CD4-positive, CD25-positive, alpha-beta regulatory T cell (primary cell): ENCODE measurements at places on chromosomes 2 and 18.

DNA sequence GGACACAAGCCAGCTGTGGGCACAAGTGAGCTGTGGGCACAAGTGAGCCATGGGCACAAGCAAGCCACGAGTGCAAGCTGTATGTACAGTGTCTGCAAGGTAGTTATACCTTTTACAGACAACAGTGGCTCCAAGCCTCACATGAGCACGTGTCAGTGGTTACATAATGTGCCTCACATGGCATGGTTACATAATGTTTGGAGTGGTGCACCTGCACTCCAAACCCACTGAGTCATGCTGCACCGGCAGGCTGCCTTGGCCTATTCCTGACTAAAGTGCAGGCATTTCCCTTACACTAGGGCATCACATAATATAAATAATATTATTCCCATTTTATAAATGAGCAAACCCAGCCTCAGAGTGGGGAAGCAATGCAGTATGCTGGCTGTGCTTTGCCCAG lies 62.6 kb downstream of the MARCO start:
- no peak for DNase-seq

DNA sequence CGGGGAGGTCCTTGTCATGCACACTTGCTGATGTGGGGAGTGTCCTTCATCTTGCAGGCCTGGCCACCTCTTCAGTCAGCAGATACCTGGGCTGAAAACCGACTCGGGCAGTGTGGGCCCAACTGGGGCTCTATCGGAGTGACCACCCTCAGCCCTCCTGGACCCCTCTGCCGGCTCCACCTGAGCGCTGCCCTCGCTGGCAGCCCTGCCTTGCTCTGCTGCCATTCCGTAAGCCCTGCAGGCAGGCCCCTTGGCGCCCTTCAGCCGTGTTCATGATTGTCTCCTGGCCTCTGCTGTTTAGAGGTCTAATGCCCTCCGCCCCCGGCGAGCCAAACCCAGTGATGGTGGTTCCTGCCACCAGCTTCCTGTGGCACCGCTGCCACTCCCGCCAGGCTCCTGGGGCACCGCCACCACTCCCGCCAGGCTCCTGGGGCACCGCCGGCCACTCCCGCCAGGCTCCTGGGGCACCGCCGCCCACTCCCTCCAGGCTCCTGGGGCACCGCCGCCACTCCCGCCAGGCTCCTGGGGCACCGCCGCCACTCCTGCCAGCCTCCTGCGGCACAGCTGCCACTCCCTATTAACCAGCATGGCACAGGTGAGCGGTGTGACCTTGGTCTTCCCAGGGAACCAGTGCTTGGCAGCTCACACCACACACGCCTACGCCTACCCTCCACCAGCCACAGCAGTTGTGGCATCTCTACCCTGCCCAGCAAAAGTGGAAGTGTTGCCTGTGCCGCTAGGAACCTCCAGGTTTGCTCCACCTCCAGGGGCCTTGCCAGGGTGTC lies 15.9 kb downstream of the CAPN10 start:
- no peak for DNase-seq

DNA sequence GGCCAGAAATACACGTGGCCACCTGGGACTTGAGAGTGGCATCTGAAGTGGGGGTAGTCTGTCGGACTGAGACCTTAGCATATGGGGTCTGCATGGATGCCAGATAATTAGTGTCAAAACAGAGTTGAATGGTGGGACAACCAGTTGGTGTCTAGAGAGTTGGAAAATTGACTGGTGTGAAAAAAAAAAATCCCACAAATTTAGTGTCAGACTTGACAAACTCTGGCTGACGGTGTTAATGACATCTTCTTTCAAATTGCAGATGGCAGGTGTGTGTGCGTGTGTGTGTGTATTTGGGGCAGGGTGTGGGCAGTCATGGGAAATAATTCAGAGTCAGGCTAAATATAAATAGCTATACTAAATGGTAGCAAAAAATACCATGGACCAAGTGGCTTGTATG lies 365.4 kb upstream of the RGPD4 start:
- no peak for DNase-seq

- DNase-seq, result no peak
Observed at GRCh38 chr2:84704505-84705244, 176.2 kb downstream of the TRABD2A start.

DNA sequence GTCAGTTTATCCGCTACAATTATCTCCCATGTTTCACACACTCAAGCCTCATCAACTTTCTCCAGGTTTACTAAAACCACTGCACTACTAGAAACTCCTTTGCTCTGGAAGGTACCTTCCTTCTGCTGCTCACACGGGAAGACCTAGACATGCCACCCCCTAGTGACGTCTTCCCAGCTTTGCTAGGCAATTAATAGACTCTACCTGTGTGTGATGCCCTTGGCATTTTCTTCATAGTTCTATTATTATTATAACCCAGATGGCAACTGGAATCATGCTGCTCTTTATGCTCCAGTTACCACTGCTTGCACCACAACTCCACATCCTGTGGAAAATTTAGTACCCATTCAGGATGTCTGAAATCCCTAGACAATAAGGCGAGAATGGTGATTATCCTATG lies 42.4 kb downstream of the CACNB4 start:
- DNase-seq, result no peak

DNA sequence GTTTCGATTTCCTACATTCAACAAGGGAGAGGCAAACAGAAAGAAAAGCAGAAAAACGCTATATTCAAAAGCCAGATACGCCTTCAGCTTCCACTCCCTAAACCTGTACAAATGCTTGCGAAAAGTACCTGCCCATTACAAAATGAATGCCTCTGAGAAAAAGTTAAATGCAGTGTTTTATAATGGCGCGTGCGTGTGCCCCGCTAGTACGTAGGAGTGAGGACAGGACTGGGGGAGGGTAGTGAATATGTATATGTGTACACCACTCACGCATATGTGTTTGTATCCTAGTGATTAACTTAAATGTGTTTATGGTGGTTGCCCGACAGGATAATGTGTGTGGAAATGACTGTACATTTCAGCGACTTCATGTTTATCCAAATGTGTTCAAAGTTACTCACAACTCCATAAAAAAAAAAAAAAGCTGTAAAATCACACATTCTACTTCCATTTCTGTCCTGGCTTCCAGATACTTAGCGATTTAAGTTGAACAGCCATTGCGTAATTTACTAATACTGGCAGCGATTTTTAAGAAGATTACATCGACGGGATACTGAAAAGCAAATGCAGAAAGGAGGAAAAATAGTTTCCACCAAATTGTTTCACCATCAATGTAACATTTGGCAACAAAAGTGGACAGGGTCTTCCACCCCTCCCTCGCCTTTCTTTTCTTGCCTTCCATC lies 1.3 kb downstream of the NEUROD1 start:
- DNase-seq, result no peak

DNA sequence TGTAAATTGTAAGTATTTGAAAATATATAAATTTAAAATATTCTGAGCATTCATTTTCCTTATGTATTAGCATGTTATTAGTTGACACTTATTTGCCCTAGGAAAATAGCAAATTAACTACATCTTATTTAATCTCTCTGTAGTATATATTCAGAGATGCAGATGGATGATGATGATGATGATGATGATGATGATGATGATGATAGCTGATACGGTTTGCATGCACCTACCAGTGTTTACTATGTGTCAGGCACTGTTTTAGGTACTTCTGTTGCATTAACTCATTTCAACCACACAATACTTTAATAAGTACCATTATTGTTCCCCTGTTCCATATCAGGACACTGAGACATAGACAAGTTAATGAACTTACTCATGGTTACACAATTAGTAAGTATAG lies 191.4 kb upstream of the BOD1L2 start:
- no peak for DNase-seq

GRCh38 chr2:230870544-230871360 lies 6.0 kb downstream of the ITM2C start:
- DNase-seq, result no peak

DNA sequence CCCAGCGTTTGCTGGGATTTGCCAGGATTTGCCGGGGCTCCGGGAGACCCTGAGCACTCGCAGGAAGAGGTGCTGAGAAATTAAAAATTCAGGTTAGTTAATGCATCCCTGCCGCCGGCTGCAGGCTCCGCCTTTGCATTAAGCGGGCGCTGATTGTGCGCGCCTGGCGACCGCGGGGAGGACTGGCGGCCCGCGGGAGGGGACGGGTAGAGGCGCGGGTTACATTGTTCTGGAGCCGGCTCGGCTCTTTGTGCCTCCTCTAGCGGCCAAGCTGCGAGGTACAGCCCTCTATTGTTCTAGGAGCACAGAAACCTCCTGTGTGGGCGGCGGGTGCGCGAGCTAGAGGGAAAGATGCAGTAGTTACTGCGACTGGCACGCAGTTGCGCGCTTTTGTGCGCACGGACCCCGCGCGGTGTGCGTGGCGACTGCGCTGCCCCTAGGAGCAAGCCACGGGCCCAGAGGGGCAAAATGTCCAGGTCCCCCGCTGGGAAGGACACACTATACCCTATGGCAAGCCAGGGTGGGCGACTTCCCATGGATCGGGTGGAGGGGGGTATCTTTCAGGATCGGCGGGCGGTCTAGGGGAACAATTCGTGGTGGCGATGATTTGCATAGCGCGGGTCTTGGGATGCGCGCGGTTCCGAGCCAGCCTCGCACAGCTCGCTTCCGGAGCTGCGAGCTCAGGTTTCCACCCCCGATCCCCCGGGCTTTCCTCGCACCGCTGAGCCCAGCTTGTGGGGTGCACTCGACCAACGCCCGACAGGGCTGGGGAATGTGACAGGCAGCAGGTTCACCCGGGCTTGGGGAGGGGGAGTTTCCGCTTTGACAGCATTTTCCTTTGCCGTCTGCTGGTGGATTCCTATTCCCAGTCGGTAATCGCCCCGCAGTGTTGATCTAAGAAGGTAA lies 2.8 kb downstream of the ONECUT2 start:
- no peak for DNase-seq

- no peak for DNase-seq
Observed at GRCh38 chr2:10733980-10734379, 12.6 kb downstream of the ATP6V1C2 start.

DNA sequence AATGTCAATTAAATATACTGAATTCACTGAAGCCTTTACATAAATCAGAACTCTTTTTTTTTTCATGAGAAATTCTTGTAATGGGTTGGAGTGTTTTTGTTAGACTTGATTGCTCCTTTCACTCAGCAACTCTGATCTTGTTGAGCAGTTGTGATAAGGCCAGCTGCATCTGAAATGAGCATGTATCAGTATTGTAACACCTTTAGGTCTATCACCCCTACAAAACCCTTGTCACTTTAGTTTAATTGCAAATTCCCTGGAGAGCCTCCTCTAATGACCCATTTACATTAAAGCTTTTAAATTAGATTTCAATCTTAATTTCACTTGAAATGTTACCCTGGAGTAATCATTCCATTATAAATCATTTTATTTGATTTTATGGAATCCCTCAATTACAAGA lies 346.8 kb upstream of the TCF4 start:
- no peak for DNase-seq

GRCh38 chr2:241412144-241412543 lies 56.1 kb downstream of the FARP2 start:
- no peak for DNase-seq

- no peak for DNase-seq
Observed at GRCh38 chr2:236215196-236215595, 47.0 kb upstream of the GBX2 start.

DNA sequence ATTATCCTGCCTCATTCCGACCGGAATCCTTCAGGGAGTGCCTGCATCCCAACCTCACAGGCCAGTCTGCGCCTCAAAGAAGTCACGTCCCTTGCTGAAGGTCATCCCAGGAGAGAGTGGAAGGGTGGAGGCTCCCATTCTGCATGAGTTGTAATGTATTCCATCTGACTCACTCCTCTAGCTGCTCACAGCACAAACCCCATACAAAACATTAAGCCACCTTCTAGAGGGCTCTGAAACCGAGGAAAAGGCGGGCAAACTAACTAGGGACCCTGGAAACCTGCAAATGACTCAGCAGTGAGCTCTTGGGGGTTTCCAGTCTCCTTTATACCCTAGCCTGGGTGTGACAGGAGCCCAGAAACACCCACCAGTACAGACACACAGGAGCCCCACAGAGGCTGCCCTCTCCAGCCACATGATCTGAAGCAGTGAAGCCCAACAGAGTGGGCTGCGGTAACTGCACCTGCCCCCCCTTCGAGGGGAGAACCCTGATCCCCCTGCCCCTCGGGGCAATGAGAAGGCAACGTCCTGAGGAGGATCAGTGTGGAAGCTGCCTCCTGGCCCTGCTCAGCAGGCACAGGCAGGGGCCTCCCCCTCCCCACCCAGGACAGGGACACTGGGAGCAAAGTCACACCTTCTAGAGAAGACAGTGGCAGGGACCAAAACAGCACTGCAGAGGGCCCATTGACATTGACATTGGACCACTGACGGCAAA lies 69.3 kb upstream of the SNTG2 start:
- DNase-seq, result no peak

GRCh38 chr2:236646871-236647270 lies 77.2 kb downstream of the ACKR3 start:
- no peak for DNase-seq

DNA sequence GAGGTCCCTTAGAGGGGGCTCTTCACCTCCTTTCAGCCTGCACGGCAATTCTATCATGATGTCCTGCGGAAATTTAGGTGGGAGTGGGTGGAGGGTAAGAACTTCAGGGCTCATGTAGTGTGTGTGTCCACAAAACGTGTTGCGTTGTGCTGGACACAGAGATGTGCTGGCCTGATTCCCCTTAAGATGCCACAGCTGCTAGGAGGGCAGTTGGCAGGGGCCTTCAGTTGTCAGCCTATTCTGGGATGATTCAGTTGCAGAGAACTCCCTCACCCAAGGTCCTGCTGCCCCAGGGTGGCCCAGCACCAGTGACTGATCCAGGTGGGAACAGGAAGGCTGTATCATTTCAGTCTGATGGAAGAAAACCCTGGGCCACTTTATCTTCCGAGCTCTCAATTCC lies 1.0 kb upstream of the HJURP start:
- no peak for DNase-seq

DNA sequence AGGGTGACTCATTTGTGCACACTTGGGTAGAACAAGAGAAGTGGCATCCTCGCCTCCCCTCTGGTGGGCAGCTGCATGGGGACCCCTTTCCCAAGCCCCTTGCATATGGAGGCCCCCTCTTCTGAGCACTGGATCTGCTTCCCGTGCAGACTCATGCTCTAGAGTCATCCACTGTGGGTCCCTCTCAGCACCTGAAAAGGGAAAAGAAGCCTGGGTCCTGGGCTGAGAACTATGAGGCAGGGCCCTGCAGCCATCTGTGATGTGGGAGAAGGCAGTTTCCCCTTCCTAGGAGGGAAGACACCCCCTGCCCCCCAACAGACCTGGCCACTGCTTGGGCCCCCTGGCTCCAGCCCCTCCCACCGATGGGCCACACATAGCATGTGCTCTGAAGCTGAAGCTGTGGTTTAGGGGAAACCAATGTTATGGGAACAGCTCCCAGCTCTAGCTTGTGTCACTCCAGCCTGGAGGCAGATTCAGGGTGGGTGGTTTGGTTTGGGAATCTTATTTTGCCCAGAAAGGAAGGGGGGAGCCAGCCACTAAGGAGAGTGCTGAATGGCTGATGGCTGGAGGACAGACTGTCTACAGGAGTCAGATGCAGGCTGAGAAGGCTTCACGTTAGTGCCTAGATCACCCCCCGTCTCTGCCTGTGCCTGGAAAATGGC lies 172.8 kb downstream of the GLI2 start:
- no peak for DNase-seq
